ENCODE measurements at places on chromosomes 2 and 18.

GRCh38 chr2:157336137-157337010 lies 10.8 kb upstream of the ERMN start:
- no peak for DNase-seq

DNA sequence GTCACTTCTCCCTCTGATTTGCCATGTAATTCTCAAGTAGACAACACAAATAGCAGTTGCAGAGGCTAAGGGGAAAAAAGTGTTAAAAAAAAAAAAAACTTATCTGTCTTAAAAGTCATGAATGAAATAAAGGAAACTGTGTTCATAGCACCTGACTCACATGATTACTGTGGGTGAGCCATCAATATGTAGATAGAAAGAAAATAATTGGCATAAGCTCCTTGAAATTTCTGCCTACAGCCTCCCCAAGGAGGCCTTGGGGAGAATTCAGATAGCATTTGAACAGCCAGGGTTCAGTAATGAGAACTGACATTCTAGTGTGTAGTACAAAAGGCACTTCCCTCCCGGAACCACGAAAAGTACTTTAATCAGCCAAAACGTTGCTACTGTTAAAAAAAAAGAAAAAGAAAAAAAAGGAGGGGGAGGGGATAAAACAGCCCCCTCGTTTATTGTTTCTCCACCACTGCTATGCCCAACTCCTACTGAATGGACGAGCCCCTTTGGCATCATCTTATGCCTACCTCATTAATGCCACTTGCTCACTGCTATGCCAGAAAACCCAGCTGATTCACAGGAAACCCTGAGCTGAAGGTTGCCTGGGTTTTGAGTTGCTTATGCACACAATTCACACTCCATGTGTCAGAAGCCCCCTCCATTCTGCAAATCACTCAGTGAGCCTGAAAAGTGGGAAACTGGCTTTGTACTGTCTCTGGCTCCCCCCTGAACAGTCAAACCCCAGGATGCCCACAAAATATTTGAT lies 65.5 kb upstream of the KLF7 start:
- DNase-seq: no peak

DNA sequence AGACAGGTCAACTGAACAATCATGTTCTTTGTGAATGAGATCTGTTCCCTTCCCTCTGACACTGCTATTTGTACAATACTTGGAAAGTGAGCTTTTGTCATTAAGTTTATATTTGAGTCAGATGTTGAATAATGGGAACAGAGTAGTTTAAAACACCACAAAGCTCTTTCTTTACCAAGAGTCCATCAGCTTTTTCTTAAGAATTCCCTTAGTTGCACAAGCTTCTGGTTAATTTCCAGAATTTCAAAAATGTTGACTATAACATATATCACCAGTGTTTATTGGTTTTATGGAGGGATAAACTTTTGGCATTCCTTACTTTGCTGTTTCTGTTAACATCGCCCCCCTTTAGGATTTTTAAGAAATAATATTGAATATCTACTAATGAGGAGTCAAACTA lies 403.7 kb downstream of the CCDC85A start:
- no peak for DNase-seq

DNA sequence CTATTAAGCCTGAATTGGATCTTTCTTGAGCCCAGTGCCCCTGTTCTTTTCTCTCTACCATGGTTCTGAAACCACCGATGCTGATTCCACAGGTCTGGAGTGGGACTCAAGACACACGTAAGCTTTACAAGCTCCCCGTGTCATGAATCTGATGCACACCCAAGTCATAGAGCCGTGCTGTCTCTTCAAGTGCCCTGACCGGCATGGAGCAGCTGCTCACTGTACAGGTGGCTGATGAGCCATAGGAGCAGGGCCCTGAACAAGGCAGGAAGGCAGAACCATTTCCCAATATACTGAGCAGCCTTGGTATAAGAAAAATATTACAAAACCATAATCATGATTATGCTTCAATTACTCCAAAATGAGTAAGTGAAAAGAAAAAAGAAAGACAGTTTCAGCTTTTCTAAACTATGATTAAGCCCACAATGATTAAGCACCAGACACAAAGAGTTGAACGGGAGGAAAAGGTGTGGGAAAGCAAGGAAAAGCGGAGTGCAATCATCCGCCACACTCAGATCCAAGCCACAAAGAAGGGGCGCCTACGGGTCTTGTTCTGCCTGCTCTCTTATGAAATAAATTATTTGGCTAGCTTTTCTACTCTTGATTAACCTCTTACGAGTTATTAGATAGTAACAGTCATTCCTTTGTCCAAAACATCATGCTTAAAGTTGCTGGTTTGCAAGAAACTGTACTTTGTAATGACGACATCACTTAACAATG lies 41.7 kb downstream of the NOL10 start:
- DNase-seq: no peak

DNA sequence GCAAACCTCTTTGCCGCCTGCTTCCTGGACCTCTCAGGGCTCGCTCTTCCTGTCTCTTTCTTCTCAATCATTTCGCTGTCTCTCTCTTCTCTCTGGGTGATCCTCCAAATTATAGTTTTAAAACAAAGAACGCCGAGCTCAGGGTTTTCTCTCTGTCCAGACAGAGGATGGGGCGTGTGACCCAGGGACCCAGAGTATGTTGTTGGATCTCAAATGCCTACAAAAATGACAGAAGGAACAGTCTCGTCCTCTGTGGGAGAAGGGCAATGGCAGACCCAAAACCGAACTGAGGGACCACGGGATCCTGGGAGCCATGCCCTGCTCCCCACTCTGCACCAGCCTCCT lies 88.5 kb downstream of the EIPR1 start:
- DNase-seq: no peak

- DNase-seq: peak; percentile 14
These were observed 1.0 kb downstream of the ZCCHC2 start for GRCh38 chr18:62523631-62524439.

- no peak for DNase-seq
These were observed 31.4 kb upstream of the CD302 start for GRCh38 chr2:159829376-159829775.

- no peak for DNase-seq
These were observed 321.5 kb downstream of the XIRP2 start for GRCh38 chr2:167209784-167210183.

- DNase-seq: no peak
These were observed 12.9 kb upstream of the MGAT4A start for GRCh38 chr2:98743835-98744234.

DNA sequence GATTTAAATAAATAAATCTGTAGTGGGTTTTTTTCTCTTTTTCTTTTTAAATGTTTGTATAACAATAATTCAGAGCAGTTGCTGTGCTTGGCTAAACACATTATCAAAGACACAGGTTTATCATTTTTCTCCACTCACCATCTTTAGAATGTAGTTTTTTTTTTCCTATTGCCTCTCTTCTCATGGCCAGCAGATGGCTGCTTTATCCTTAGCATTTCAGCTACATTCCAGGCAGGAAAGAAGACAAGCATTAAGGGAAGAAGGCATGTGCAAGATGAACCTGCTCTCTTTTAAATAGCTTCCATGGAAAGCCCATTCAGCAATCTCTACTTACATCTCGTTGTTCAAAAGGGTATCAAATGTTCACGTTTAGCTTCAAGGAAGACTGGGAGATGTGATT lies 42.6 kb downstream of the ARHGAP15 start:
- DNase-seq: no peak

- no peak for DNase-seq
These were observed 33.0 kb downstream of the FHOD3 start for GRCh38 chr18:36330435-36331052.

DNA sequence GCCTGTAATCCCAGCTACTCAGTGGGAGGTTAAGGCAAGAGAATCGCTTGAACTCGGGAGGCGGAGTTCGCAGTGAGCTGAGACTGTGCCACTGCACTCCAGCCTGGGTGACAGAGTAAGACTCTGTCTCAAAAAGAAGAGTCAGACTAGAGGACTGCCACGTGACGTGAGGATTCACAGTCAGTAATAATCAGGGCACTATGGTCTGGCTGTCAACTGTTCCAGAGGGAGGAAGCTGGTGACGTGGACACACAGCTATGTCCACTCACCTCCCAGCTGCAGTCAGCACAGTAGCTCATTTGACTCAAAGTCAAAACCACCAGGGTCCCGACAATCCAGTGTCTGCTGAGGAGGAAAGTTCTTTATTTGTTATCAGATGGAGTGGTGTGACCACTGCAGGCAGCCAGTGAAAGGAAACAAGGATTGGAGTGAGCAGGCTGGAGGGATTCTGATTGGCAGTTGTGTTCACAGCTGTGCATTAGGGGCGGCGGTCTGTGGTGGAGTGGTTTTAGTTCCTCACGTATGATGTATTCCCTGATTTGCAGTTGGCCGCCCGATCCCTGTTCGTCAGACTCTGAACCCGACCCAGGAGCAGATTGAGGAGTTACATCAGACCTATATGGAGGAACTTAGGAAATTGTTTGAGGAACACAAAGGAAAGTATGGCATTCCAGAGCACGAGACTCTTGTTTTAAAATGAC lies 37.9 kb downstream of the MOGAT1 start:
- DNase-seq: no peak

DNA sequence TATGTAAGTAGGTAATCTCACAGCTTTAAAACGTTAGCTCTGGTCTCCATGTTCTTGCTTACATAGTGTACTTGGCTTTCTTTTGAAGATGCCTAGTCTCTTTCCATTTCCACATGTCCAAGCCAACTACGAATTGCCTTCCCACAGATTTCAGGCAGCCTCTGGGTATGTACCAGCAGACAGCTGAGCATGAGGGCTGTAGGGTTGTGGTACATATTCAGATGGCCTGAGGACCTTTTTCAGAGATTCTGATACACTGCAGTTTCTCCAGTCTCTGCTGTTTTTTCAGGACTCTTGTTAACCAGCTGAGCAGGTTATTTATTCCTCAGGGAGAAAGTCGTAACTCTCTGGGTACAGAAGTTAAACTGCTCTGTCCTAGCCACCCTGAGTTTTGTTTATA lies 3.1 kb upstream of the KCNJ13 start:
- no peak for DNase-seq

- DNase-seq: no peak
These were observed 117.0 kb downstream of the NFATC1 start for GRCh38 chr18:79512461-79513380.

DNA sequence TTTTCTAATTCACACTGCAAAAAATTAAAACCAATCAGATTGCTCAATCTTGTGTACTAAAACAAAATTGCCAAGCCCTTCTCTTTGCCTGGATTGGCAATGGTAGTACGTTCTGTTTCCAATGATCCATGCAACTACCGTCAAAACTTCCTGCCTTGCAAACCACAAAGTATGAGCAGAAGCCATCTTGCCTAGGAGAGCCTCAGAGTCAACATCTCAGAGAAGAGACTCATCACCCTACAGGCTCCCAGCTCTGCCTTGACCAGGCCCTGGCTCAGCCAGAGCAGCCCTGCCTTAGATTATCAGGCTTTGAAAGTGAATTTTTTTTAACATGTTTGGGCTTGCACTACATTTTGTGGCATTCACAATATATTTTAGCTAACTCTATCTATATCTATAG lies 574.1 kb downstream of the SATB2 start:
- no peak for DNase-seq

DNA sequence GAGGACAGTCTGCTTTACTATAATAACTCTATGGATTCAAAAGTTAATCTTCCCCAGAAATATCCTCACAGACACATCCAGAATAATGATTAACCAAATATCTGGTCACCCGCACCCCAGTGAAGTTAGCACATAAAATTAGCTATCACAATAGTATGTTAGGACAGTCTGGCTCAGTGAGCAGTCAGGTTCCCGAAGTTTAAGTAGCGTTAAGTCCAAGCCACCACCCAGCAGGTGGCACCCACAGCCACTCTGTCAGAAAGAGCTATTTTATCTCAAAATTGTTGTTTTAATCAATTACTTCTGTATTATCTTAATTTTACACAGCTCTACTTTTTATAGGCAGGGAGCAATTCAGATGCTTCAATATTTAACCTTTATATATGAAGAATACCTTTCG lies 537.5 kb downstream of the MBD2 start:
- DNase-seq: no peak

DNA sequence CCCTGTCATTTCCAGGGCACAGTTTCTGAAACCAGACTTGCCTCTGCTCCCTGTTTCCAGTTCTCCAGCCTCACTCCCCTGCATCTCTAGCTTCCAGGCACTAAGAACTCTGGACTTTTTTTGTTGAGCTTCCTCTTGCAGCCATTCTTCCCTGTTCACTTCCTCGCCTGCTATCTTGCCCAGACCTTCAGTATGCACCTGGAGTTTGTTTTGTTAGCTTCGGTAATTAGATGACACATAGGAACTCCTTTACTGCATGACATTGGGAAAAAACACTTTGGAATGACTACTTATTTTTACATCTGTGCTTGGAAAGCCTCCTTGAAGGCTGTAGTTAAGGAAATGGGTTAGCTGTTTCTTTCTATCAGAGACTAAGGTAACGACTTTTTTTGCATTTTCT lies 35.2 kb downstream of the OTOF start:
- no peak for DNase-seq

DNA sequence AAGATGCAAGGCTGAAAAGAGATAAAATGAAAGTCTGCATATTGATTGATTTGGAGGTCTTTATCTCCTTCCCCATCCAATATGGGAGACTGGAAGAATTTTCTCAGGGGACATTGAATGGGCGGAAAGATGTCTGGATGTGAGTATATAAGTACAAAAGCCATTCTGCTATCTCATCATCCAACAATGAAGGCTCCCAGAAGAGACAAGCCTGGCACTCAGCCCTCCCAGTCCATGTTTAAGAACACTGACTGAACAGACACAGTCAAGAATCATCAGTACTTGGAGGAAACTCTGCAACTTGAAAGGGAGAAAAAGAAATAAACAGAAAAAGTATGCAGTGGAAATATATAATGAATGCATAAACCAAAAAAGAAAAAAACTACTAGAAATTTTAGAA lies 80.9 kb downstream of the PTRHD1 start:
- DNase-seq: no peak

DNA sequence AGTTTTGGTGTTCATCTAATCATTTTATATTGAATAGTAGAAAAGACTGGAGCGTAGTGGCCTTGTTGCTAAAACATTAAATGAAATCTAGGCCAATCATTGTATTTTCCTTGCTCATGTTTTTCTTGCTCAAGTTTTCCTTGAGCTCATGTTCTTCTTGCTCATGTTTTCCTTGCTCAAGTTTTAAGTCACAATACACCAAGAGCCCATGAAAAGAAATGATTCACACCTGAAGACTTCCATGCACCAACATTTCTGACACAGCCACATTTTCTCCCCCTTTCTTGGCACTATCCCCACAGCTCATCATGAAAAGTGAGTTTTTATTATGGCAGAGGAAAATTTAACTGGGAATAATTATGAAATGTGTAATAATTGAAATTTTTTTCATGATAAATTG lies 92.0 kb downstream of the LRP1B start:
- DNase-seq: no peak

- DNase-seq: no peak
These were observed 96.4 kb downstream of the ANKRD12 start for GRCh38 chr18:9232977-9233376.
